A549 treated with Hydrocortisone at 1 μM for 4 hours (cell line): ENCODE measurements at places on chromosomes 16 and 17. TPM values are rescaled to one million over a fixed set of nuclear protein-coding genes. Genes with fewer than 3 reads are reported as not detected.

SOST gene
- total RNA-seq: not detected in 5 replicates

VASN gene
- total RNA-seq: 4.0 to 6.0 TPM (median 5.5 TPM) in 5 replicates

SPATA22 gene
- not detected in 5 replicates for total RNA-seq

VTN gene
- total RNA-seq: 17.1 to 25.8 TPM (median 20.1 TPM) in 5 replicates

GEMIN4 gene
- 53.7 to 64.9 TPM (median 56.6 TPM) in 5 replicates for total RNA-seq

ENPP7 gene
- not detected in 5 replicates for total RNA-seq

CCL3 gene
- total RNA-seq: not detected in 5 replicates

WNT9B gene
- not detected in 5 replicates for total RNA-seq

FNDC8 gene
- 0.06 to 0.16 TPM (median 0.08 TPM) in 5 replicates for total RNA-seq

ATP5PD gene
- 481 to 533 TPM (median 504 TPM) in 5 replicates for total RNA-seq

PFN1 gene
- 2,071 to 2,769 TPM (median 2,761 TPM) in 5 replicates for total RNA-seq

CLEC18A gene
- 0.05 to 0.13 TPM (median 0.10 TPM) in 4 of 5 replicates, not detected in the other for total RNA-seq

ACSM5 gene
- total RNA-seq: not detected in 5 replicates

MILR1 gene
- 0.97 to 1.7 TPM (median 1.5 TPM) in 5 replicates for total RNA-seq

MAPK8IP3 gene
- total RNA-seq: 49.3 to 62.0 TPM (median 54.2 TPM) in 5 replicates

CNTNAP1 gene
- 4.7 to 5.9 TPM (median 5.5 TPM) in 5 replicates for total RNA-seq

SLC2A4 gene
- total RNA-seq: 0.39 to 0.59 TPM (median 0.50 TPM) in 5 replicates

LPO gene
- 0.07 TPM in 1 of 5 replicates, not detected in the others for total RNA-seq

NPIPB8 gene
- 0.62 TPM in 1 of 5 replicates, not detected in the others for total RNA-seq

ARHGDIG gene
- 2.1 to 3.7 TPM (median 3.2 TPM) in 5 replicates for total RNA-seq

RHBDF1 gene
- 20.5 to 30.0 TPM (median 27.7 TPM) in 5 replicates for total RNA-seq

OR1F1 gene
- total RNA-seq: 0.15 to 0.44 TPM (median 0.31 TPM) in 5 replicates

KCNJ18 gene
- total RNA-seq: 0.05 to 0.08 TPM (median 0.08 TPM) in 3 of 5 replicates, not detected in the others

DOC2B gene
- total RNA-seq: 1.8 to 2.2 TPM (median 2.1 TPM) in 5 replicates

KLHL36 gene
- total RNA-seq: 17.4 to 27.3 TPM (median 23.5 TPM) in 5 replicates

CDRT15 gene
- not detected in 5 replicates for total RNA-seq

ST6GALNAC2 gene
- total RNA-seq: 0.23 to 0.58 TPM (median 0.53 TPM) in 5 replicates

CHST6 gene
- 0.10 to 0.27 TPM (median 0.16 TPM) in 5 replicates for total RNA-seq

RBL2 gene
- total RNA-seq: 8.8 to 15.5 TPM (median 12.6 TPM) in 5 replicates

IRX3 gene
- 4.5 to 6.9 TPM (median 5.4 TPM) in 5 replicates for total RNA-seq

AATK gene
- 0.29 to 0.64 TPM (median 0.50 TPM) in 5 replicates for total RNA-seq

RUSF1 gene
- 45.4 to 51.0 TPM (median 50.2 TPM) in 5 replicates for total RNA-seq

SKAP1 gene
- total RNA-seq: 0.17 TPM in 1 of 5 replicates, not detected in the others

SYCE1L gene
- total RNA-seq: 2.5 to 8.8 TPM (median 8.2 TPM) in 5 replicates

AXIN1 gene
- total RNA-seq: 27.8 to 33.2 TPM (median 30.5 TPM) in 5 replicates

HGS gene
- 146 to 202 TPM (median 189 TPM) in 5 replicates for total RNA-seq

EVI2A gene
- total RNA-seq: not detected in 5 replicates

EXOSC6 gene
- total RNA-seq: 12.9 to 16.4 TPM (median 15.6 TPM) in 5 replicates

NAGS gene
- 0.82 to 1.5 TPM (median 1.2 TPM) in 5 replicates for total RNA-seq

RAD51D gene
- total RNA-seq: 26.6 to 31.1 TPM (median 30.1 TPM) in 5 replicates

TOX3 gene
- 0.15 to 0.47 TPM (median 0.27 TPM) in 5 replicates for total RNA-seq

SEPTIN12 gene
- not detected in 5 replicates for total RNA-seq

HOXB1 gene
- not detected in 5 replicates for total RNA-seq

OTOA gene
- total RNA-seq: 0.05 to 0.16 TPM (median 0.09 TPM) in 5 replicates

MYH2 gene
- total RNA-seq: not detected in 5 replicates
